ENCODE measurements at places on chromosomes 7 and 10. TPM values are rescaled to one million over a fixed set of nuclear protein-coding genes. Genes with fewer than 3 reads are reported as not detected.

DNA sequence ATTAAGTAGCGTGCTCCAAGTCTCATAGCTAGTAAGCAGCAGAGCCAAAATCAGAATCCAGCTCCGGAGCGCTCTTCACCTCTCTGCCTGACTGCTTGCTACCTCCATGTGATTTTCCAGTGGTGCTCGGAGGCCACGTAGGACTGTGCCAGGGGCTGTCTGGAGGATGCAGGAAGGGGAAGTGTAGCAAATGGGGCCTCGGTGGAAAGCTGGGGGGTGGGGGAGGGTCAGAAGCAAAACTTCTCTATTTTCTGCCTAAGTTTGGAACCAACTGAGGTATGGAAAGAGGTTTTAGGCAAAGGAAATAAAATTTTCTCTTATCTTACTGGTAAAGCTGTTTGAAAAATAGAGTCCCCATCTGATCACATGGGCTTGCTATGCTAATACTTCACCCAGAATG, 108.7 kb downstream of the TBXAS1 start:
- no peak overlapping the region for H3K27ac ChIP-seq
- H3K4me1 ChIP-seq = peaks cover 25% of the 10 kb centered on the region
- DNase-seq = peak; percentile 15
- H3K36me3 ChIP-seq = no peaks in the 10 kb centered on the region

GRCh38 chr7:43692582-43693373, 36.5 kb downstream of the COA1 start:
- H3K36me3 ChIP-seq = no peaks in the 10 kb centered on the region
- no peak overlapping the region for H3K27ac ChIP-seq
- peaks cover 29% of the 10 kb centered on the region for H3K4me1 ChIP-seq
- no peaks in the 10 kb centered on the region for H3K27me3 ChIP-seq
- DNase-seq = no peak

DNA sequence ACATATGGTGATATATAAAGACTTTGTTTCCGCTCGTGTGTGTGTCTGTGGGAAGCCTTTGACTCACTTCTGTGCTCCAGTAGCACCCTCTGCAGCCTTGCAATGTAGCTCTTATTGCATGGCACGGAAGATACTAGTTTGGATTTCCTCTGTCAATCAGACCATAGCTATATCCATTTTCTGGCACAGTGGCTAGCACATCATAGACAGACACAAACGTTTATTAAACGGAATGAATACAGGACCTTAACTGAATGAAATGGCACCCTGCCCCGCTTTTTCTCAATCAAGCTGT, 124.0 kb upstream of the PTPN20 start:
- H3K4me3 ChIP-seq = peak overlapping the region; percentile 59
- DNase-seq = peak; percentile 32
- H3K36me3 ChIP-seq = no peaks in the 10 kb centered on the region
- H3K4me1 ChIP-seq = peaks cover 4% of the 10 kb centered on the region
- no peak overlapping the region for H3K27ac ChIP-seq

DNA sequence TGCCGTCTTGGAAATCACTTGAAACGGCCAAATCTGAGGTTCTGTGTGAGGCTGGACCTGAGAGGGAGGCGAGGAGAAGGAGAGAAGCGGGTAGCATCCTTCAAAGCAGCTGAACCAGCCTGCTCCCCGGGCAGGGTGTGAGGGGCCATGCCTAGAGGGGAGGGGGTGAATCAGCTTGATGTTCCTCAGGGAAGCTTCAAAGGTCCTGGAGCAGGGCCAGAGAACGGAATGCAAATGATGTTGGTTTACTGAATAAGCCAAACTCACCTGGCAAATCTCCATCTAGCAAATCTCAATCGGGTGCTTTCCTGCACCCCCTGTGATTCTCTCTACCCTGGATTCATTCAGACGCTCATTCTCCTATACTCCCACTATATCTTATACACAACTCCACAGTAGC, 226.9 kb downstream of the WDR11 start:
- H3K4me3 ChIP-seq = no peak overlapping the region
- no peaks in the 10 kb centered on the region for H3K36me3 ChIP-seq
- H3K4me1 ChIP-seq = no peaks in the 10 kb centered on the region
- no peak for DNase-seq
- H3K27me3 ChIP-seq = no peaks in the 10 kb centered on the region

DNA sequence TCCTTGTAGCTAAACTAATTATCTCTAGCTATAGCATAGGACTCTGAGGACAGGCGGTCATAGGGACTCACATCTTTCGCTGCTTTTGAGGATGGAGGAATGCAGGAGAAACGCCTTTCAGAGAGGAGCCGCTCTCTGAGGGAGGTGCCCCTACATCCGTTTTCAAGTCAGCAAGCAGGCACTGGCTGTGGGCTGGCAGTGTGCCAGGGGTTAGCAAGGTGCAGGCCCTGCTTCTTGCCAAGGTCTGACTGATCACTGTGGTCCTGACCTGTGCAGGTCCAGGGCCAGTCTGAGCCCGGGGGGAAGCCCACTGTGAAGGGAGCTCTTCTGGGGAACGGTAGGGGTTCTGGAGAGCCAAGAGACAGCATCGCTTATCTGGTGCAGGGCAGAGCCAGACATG, 89.4 kb downstream of the SH3PXD2A start:
- no peaks in the 10 kb centered on the region for H3K36me3 ChIP-seq
- H3K27ac ChIP-seq = no peak overlapping the region
- H3K4me3 ChIP-seq = no peak overlapping the region
- peaks cover 48% of the 10 kb centered on the region for H3K4me1 ChIP-seq
- peak; percentile 44 for DNase-seq

DNA sequence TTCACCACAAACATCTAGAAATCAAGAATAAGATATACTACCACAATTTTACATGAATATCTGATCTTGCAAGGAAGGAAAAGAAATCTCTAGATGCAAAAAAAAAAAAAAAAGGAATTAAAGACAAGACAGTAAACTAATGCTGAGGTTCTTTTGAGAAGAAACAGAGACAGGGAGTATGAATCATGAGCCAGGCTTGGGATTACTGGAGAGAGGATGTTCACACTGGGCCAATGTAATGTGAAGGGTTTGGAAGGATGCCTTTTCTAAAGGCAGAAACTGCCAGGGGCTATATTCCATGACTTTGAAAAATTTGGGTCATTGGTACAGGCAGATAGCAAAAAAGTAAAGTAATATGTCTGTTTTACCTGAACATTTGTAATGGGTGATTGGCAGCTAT, 573.0 kb upstream of the IGFBP3 start:
- no peaks in the 10 kb centered on the region for H3K36me3 ChIP-seq
- no peaks in the 10 kb centered on the region for H3K27me3 ChIP-seq
- H3K4me1 ChIP-seq = no peaks in the 10 kb centered on the region
- no peak overlapping the region for H3K27ac ChIP-seq

C7orf33 gene
- total RNA-seq = not detected

SPDYE5 gene
- total RNA-seq = not detected

RAPGEF5 gene
- 37.6 TPM for total RNA-seq

NEUROG3 gene
- total RNA-seq = not detected

Measured in B cell (primary cell).